ENCODE measurements at places on chromosomes 11 and 22. TPM values are rescaled to one million over a fixed set of nuclear protein-coding genes. Genes with fewer than 3 reads are reported as not detected.

The CLMP gene
- polyA plus RNA-seq: 24.2 TPM

- H3K4me1 ChIP-seq: no peaks in the 10 kb centered on the region
- no peak overlapping the region for H3K27ac ChIP-seq
- no peak overlapping the region for H3K4me3 ChIP-seq
- no peaks in the 10 kb centered on the region for H3K27me3 ChIP-seq
Measured at GRCh38 chr11:25755918-25756584, 575.9 kb upstream of the ANO3 start.

DNA sequence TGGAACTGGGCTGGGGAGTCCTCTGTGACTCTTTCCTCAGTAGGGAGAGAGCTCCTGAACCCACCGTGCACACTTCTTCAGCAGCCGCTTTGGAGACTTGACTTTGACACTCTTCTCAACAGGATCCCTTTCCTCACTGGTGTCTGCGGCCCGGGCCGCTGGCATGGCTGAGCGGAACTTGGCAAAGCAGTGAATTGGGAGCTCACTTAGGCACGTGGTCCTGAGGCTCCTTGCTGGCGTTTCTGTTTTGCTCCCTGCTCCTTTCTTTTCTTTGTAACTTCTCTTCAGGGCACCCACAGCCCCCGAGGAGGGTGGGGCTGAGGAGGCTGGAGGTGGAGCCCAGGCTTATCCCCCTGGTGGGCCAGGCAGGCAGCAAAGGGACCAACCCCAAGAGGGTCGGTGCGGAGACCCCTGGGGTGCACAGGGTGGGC is 8.4 kb upstream of the KCNQ1OT1 start:
- peak; percentile 88 for DNase-seq
- H3K27me3 ChIP-seq: no peaks in the 10 kb centered on the region
- peaks cover 77% of the 10 kb centered on the region for H3K4me1 ChIP-seq
- H3K4me3 ChIP-seq: no peak overlapping the region
- H3K36me3 ChIP-seq: no peaks in the 10 kb centered on the region

DNA sequence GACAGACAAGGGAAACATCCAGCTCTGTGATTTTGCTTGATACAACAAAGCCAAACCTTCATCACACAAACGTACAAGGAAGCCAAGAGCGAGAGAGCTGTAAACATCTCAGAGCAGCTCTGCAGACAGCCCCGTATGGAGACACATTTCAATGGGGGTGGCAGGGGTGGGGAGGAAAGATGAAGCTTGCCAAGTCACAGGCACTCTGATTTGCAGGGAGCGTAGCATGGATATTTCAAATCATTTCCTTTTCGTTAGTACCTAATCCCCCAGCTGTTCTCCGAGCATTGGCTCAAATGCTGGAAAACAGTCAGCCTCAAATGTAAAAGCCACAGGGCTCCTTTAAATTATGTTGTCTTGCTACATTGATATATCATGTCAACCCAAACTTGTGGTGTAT is 458.9 kb upstream of the CADM1 start:
- peak; percentile 82 for DNase-seq
- H3K4me1 ChIP-seq: peaks cover 51% of the 10 kb centered on the region
- H3K27ac ChIP-seq: no peak overlapping the region

DNA sequence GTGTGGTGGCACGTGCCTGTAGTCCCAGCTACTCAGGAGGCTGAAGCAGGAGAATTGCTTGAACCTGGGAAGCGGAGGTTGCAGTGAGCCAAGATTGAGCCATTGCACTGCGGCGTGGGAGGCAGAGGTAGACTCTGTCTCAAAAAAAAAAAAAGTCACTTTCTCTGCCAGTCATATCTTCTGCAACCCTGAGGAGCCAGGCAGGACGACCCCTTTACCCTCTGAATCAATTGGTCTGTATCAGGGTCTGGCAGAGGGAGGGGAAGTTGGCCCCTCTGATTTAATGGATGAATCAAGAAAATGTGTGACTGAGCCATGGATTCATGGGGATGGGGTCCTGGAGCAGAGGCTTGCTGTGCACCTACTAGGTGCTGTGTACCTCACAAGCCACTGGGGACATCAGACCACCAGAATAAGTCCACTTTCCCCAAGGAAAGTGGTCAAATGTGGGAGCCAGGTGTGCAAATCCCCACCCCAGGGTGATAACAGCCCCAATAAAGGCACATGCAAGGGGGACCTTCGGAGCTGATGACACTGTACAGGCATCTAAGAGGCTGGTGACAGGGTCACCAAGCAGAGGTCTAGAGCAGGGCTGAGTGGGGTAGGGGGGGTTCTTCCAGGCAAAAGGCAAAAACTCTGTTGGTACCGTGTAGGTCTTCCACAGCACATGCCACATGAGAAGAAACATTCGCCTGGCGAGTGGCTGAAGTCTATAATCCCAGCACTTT is 29.0 kb downstream of the TXN2 start:
- no peaks in the 10 kb centered on the region for H3K27me3 ChIP-seq
- peaks cover 54% of the 10 kb centered on the region for H3K4me1 ChIP-seq
- no peak overlapping the region for H3K4me3 ChIP-seq
- no peaks in the 10 kb centered on the region for H3K36me3 ChIP-seq

Data from muscle of leg (tissue), 16 donors.